Urinary bladder (tissue), 4 donors: ENCODE measurements at places on chromosomes 7 and 10. TPM values are rescaled to one million over a fixed set of nuclear protein-coding genes. Genes with fewer than 3 reads are reported as not detected.

GRCh38 chr7:74289659-74290552 lies 699 bp downstream of the CLIP2 start:
- no peak for DNase-seq

DNA sequence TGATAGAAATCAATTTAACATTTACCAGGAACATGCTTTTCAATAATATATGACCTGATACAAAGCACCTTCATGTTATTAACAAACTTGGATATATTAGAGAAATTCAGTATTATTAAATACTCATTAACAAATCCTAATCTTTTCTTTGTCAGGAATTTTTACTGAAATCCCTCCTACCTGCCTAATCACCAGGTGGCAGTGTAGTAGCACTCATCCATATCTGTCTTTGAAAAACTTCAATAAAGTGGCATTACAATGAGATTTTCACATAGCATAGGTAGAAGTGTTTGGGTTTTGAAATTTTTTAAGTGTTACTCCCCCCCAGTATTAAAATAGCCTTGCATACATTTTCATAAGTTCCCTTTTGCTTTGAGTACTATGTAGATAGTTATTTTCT lies 1246.6 kb upstream of the LRRN3 start:
- no peak for DNase-seq

Gene GRM3
- 0.21 TPM for total RNA-seq

GRCh38 chr10:43137717-43138020 lies 576 bp upstream of the CSGALNACT2 start:
- peak; percentile 7 for DNase-seq

Gene TMEM184A
- total RNA-seq: 9.7 TPM

- DNase-seq: no peak
Measured at GRCh38 chr7:131674131-131674530, 117.7 kb upstream of the PODXL start.
